ENCODE measurements at places on chromosomes 2 and 18. TPM values are rescaled to one million over a fixed set of nuclear protein-coding genes. Genes with fewer than 3 reads are reported as not detected.

TMEM198 gene
- 1.2 TPM for total RNA-seq

KLHL29 gene
- 2.5 TPM for total RNA-seq

TFPI gene
- total RNA-seq, result 140 TPM

SDC1 gene
- 37.7 TPM for total RNA-seq

COA5 gene
- 28.7 TPM for total RNA-seq

OSBPL6 gene
- total RNA-seq, result 3.4 TPM

CCDC85A gene
- total RNA-seq, result 0.15 TPM

PMS1 gene
- 11.6 TPM for total RNA-seq

IGFBP2 gene
- total RNA-seq, result 38.7 TPM

KLHL41 gene
- total RNA-seq, result 0.34 TPM

IL36G gene
- not detected for total RNA-seq

LAMA1 gene
- total RNA-seq, result 6.2 TPM

REEP1 gene
- 0.67 TPM for total RNA-seq

RNF125 gene
- total RNA-seq, result 0.30 TPM

C2orf92 gene
- total RNA-seq, result 0.15 TPM

DLX2 gene
- total RNA-seq, result 0.15 TPM

TMEFF2 gene
- 19.3 TPM for total RNA-seq

NXPH2 gene
- total RNA-seq, result not detected

DHRS9 gene
- total RNA-seq, result not detected

PCARE gene
- not detected for total RNA-seq

SLC4A5 gene
- under 0.01 TPM for total RNA-seq

IL18R1 gene
- 1.3 TPM for total RNA-seq

C2orf80 gene
- total RNA-seq, result not detected

TTR gene
- not detected for total RNA-seq
